ENCODE measurements at places on chromosomes 4 and X.

DNA sequence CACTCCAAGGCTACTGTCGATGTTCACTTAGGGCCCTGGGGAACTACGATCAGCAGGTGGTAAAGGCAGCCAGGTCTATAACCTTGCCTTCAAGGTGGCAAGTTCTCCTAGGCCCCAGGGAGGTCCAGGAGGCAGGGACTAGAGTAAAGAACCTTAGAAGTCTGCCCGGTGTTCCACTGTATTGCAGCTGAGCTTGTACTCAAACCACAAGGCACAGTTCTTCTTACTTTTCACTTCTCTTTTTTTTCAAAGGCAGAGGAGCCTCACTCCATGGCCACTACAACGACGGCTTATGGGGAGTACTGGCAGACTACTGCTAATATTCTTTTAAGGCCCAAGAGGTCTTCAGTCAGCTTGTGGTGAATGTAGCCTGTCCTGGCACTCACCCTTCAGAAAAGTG is 78.8 kb upstream of the GPR174 start:
- no peak for DNase-seq

DNA sequence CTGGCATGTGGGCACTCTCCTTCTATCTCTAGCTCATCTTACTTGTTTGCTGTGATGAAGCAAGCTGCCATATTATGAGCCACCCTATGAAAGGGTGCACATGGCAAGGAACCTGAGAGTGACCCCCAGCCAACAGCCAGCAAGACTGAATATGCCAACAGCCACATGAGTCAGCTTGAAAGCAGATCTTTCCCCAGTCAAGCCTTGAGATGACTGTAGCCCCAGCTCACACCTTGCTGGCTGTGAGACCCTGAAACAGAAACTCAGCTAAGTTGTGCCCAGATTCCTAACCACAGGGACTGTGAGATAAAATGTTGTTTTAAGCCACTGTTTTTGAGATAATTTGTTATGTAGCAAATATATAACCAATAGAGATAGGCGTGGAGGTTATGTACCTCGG is 36.2 kb downstream of the KDM5C start:
- DNase-seq, result no peak

DNA sequence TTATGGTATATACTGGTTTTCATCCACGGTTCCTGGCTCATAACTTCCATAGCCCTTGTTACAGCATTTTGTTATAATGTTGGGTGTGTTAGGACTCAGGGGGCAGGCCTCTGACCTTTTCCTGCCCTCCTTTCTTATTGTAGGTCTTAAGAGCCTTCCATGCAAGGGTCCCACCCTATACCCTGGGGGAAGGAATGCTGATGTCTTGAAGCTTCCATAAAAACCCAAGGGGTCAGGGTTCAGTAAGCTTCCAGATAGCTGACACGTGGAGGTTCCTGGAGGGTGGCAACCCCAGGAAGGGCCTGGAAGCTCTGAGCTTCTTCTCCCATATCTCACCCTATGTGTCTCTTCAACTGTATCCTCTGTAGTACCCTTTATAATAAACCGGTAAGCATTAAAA is 29.6 kb downstream of the ATP11C start:
- DNase-seq, result no peak

- no peak for DNase-seq
Measured at GRCh38 chr4:64821219-64821976, 412.1 kb upstream of the TECRL start.

DNA sequence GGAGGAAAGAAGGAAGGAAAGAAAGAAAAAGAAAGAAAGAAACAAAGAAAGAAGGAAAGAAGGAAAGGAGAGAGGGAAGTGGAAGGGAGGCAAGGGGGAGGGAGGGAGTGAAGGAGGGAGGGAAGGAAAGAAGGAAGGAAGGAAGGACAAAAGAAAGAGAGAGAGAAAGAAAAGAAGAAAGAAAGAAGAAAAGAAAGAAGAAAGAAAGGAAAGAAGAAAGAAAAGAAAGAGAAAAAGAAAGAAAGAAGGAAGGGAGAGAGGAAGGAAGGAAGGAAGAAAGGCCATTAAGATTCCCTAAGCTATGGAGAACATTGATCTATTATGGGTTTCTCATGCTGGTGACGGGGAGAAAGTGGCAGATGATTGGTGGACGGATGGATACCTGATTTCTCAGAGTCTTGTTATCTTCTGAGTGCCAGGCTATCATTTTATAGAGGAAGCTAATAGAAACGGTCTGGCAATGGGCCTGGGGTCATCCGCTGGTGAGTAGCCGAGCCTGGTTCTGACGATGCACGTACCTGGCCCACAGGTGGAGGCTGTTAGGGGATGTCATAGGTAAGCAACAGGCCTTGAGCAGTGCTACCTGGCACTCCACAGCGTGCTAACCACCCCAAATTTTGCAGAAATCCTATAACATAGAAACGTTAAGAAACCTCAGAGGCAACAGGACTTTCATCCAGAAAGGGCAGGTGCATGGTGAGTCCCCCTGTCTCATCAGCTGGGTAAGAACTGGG is 142.9 kb downstream of the SHOX start:
- DNase-seq, result no peak

DNA sequence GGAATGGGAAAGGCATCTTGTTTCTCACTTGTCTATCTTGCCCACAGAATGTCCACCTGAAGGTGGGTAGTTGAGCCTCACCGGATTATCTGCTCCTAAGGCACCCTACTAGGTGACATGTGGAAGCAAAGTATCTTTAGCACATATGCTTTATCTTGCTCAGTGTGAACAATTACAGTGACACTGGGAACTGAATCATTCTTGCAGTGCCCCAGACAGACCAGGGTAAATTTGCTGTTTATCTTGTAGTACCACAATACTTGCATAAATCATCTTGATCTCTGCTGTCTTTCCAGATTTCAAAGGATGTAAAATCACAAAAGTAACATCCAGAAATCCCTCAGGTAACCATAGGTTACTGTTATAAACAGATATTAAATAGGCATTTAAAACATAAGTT is 930.0 kb upstream of the INTU start:
- DNase-seq, result no peak

- no peak for DNase-seq
Measured at GRCh38 chr4:77931452-77932135, 69.0 kb downstream of the MRPL1 start.

DNA sequence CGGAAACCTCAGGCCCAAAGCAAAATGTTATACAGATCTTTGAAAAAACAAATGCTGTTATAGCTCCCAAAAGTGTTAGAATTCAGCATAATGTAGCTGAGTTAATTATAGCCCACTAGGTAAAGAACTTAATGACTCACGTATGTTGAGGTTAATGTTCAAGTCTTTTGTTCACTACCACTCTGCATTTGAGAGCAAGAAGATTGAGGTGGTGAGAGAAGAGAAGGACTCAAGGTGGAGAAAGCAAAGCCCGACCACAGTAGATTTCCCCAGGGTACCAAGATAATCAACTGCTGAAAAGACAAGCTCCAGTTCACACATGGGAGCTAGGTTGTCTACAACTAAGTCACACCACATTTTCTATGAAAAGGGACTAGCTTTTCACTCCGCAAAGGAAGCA is 480.2 kb downstream of the DTHD1 start:
- no peak for DNase-seq

DNA sequence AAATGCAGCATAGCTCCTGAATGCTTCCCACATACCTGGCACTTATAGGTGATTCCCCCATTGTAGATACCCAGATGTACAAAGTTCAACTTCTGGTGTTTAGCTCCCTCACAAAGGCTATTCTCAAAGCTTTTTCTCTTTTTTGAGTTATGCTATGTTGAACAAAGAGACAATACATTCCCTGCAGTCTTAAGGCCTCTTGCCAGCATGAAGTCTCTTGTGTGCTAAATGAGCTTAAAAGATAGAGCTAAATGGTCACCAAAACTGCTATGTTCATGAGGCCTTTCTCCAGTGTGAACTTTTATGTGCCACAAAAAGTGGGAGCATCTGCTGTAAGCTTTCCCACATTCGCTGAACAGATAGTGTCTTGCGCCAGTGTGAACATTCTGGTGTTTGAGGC is 111.2 kb upstream of the TMEM47 start:
- no peak for DNase-seq

- no peak for DNase-seq
Measured at GRCh38 chrX:116284400-116284799, 113.9 kb downstream of the AGTR2 start.

Measured in head of caudate nucleus (tissue), 42 donors.